Right lung (tissue), 10 donors: ENCODE measurements at places on chromosomes 4 and X. TPM values are rescaled to one million over a fixed set of nuclear protein-coding genes. Genes with fewer than 3 reads are reported as not detected.

DNA sequence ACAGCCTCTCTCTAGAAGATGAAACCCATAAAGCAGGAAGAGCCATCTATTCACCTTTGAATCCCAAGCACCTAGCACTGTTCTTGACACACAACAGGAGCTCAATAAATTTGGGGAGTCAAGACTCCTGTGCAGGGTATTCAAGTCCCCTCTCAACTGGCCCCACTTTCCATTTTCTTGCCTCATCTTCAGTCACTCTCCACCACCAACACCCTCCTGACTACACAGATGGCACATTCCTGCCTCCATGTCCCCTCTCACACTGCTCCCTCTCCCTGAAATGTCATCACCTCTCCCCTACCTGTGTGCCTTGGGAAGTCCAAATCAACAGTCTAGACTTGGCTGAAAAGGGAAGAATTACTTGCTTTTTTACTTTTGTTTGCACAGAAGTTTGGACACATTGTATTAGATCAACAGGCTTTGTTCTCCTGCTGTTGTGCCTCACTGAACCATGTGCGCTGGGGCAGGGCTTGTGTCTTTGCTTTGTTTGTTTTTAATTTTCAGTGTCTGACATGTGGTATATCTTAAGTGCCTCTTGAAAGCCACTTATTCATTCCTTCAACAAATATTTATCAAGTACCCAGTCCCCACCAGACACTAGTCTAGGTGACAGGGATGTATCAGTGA lies 85.1 kb downstream of the APBB2 start:
- DNase-seq: no peak

CSAG2 gene
- not detected for polyA plus RNA-seq

ERAS gene
- 0.14 TPM for polyA plus RNA-seq

GPC4 gene
- 59.1 TPM for polyA plus RNA-seq

- DNase-seq: no peak
Measured at GRCh38 chr4:77031544-77031943, 44.2 kb downstream of the CCNI start.

DNA sequence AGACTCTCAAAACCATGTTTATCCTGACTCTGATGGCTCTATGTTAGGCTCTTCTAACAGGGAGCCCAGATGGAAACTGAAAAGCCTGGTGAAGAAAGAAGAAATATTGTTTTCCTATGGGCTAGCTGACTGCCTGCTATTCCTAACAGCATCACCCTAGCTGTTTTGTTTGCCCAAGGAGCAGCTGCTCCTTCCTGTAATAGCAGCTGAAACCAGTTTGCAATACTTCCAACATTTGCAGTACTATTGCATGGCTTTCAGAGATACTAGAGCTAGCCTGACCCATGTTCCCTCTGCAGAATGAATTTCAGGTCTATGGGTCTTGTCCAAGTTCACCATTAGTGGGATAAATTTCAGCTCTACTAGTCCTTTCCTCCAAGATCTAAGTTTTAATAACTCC lies 495.2 kb downstream of the INPP4B start:
- peak; percentile 57 for DNase-seq

CXCL8 gene
- polyA plus RNA-seq: 2.0 TPM
